ENCODE measurements at places on chromosomes 11 and 22.

DNA sequence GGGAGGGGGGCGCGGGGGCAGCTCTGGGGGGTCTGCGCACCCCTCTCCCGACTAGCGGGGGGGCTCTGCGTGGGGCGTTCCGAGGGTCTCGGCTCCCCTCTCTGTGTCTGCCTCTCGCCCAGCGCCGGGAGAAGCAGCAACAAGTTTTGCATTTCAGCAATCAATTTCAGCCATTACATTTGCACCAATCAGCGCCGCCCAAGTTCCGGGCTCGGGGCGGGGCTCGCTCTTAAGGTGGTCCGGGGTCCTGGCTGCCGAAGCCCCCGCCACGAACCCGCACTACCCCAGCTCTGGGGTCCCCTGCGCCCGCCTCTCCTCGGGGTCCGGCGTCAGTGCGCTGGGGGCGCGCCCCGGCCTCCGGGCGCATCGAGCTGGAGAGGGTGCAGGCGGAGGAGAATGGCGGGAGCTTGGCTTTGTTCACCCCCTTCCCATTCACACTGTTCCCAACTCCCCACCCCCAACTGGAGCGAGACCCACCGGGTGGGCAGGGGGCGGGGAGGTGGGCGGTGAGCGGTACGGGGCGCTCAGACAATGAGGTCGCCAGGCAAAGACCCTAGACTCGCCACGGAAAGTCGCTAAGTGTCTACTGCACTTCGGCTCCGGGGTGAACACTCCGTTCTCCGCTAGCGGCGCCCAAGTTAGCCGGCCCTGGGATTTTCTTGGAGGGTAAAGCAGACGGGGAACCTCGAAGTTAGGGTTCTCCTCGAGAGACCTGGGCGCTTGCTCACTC lies at the start of gene MN1:
MN1 (minus strand) TSS at position 141 of the 730 bp plus-strand sequence. CDS start 1,213 bp downstream, outside the sequence.
- peak; percentile 66 for DNase-seq

DNA sequence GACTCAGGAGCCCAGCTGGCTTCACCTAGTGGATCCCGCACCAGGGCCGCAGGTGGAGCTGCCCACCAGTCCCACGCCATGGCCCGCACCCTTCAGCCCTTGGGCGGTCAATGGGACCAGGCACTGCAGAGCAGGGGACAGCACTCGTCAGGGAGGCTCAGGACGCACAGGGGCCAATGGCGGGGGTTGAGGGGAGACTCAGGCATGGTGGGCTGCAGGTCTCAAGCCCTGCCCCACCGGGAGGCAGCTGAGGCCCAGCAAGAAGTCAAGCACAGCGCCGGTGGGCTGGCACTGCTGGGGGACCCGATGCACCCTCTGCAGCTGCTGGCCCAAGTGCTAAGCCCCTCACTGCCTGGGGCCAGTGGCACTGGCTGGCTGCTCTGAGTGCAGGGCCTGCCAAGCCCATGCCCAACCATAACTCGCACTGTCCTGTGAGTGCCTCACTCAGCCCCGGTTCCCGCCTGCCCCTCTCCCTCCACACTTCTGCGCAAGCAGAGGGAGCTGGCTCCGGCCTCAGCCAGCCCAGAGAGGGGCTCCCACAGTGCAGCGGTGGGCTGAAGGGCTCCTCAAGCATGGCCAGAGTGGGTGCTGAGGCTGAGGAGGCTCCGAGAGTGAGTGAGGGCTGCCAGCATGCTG lies 111.7 kb upstream of the PGR start:
- DNase-seq, result no peak

DNA sequence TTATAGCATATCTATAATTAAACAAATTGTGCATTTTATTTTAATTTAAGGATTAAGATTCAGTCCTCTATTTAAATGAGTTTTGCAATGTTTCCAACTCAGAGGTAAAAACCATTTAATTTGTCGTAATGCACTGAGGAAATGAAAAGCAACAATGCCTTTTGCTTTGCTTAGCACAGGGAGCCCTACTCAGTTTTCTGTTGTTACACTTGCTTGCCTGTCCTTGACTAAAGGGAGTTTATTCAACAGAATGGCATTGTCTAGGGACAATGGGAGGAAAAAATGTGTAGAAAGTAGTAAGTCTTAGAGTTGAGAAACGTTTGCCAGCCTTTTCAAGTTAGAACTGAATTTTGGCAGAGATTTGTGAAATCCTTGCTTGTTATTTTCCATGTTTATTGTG lies 734.2 kb upstream of the ANO3 start:
- DNase-seq, result no peak

DNA sequence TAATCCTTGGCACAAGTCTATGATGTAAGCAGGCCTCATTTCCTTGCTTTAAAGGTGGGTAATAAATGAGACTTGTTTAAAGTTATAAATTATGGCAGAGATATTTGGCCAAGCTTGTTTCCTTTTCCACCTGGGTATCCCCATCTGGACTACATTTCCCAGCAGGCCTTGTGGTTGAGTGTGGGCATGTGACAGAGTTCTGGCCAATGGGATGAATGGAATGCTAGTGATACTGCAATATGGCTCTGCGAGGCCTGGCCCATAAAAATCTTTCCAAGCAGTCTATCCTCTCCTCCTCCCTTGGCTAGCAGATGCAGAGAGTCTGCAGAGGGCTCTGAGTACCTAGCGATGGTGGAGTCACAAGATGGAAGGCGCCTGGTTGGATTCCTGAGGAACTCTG lies 102.5 kb downstream of the TIMP3 start:
- no peak for DNase-seq

GRCh38 chr22:44179196-44179988 lies 1.3 kb upstream of the PARVG start:
- DNase-seq, result no peak

- DNase-seq, result no peak
These were observed 132.6 kb downstream of the WNT11 start for GRCh38 chr11:76073724-76074123.

- no peak for DNase-seq
These were observed 47.7 kb downstream of the C11orf58 start for GRCh38 chr11:16786131-16786530.

DNA sequence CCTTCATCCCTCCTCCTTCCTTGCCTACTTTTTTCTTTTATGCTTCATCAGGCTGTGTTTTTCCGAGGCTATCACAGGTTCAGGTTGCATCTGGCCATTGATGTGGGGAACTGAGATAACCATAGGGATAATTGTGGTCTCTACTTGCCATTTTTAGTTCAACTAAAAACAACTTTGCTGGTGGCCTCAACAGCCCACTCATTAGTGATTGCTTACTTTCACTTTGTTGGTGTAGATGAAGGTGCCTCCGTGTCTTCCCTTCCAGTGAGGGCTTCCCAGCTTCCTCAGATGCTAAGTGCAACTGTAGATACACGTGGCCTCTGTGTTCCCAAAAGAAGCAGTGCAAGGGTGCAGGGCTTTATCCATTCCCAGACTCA lies 35.0 kb downstream of the KCNJ1 start:
- no peak for DNase-seq

DNA sequence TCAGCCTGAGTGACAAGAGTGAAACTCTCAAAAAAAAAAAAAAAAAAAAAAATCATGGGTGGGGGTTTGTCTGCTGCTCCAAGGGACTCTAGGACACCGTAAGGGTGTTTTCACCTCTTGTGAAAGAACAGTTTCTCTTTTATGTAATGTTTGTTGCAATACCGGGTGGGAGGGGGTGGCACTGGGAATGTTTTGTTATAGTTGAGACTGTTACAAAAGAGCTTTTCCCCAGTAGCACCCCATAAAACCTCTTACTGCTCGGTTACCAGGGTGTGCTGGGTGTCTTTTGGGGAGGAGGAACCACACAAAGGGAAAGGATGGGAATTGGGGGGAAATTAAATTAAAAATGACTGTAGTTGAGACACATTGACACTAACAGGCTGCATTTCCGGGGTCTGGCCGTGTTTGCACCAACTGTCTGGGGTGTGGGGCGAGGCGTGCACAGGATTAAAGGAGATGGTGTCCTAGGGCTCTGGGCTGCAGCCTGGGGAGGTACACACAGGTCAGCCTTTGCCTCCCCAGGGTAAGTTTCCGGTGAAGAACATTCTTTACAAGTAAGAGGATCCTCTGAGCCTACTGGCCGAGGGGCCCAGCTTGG lies 1.6 kb downstream of the NFAM1 start:
- no peak for DNase-seq

GRCh38 chr22:46242076-46242475 lies 8.0 kb downstream of the CDPF1 start:
- no peak for DNase-seq

- no peak for DNase-seq
These were observed 17.8 kb upstream of the OAF start for GRCh38 chr11:120192831-120193625.

GRCh38 chr11:78818201-78818600 lies 243.5 kb upstream of the NARS2 start:
- no peak for DNase-seq

- no peak for DNase-seq
These were observed 218.0 kb upstream of the PITPNB start for GRCh38 chr22:28137036-28137435.

GRCh38 chr11:41256041-41256440 lies 203.4 kb downstream of the LRRC4C start:
- DNase-seq, result no peak

- no peak for DNase-seq
These were observed 30.1 kb upstream of the MPPED1 start for GRCh38 chr22:43381693-43382092.

DNA sequence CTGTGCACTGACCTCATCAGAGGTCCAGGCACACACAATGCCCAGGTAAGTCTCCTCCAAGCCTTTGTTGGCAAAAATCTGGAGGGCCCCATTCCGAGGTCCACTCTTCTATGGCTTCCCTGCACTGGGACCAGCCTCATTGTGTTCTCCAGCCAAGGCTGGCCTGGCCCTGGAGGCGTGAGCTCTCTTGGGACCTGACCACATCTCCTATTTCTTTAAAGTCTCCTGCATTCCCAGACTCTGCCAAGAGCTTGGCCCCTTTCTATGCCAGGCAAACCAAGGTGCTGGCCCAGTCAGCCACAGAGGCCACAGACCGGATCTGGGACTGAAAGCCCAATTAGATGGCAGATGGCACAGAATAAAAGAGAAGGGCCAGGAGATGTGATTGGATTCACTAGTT lies 55.1 kb downstream of the C11orf58 start:
- DNase-seq, result no peak

GRCh38 chr11:22516111-22516510 lies 109.5 kb downstream of the FANCF start:
- DNase-seq, result no peak

DNA sequence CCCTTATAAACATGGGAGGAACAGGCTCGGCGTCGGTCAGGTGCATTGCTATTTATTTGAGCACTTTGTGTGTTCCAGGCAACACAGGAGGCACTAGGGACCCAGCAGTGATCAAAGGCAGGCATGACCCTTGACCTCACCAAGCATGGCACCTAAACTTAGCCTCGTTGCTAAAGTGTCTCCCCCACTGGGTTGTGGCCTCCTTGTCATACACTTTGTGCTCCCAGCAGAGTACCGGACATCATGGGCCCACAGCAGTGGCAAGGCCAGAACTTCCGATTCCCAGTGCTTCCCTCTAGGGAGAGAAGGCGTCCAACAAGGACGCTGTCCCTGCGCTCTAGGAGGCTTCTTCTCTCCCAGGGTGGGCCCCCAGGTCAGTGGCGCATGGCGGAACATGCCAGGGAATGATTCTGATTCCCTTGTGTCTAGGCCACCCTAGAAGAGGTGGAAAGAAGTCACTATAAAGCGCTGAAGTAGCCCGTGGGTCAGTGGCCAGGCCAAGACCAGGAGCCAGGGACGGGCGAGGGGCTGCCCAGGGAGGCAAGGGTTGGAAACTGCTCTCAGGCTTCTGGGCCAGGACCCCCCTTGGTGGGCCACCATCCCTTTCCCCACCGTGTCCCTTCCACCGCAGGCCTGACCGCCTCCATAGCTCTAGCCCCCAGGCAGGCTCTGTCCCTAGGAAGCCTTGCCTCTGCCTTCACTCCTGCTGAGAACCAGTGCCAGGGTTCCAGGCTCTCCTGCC lies 19.7 kb downstream of the TOM1 start:
- no peak for DNase-seq

GRCh38 chr11:67665541-67666302 lies 8.7 kb downstream of the ALDH3B2 start:
- DNase-seq, result no peak

GRCh38 chr22:38952281-38952993 lies 5.0 kb upstream of the APOBEC3A start:
- no peak for DNase-seq

DNA sequence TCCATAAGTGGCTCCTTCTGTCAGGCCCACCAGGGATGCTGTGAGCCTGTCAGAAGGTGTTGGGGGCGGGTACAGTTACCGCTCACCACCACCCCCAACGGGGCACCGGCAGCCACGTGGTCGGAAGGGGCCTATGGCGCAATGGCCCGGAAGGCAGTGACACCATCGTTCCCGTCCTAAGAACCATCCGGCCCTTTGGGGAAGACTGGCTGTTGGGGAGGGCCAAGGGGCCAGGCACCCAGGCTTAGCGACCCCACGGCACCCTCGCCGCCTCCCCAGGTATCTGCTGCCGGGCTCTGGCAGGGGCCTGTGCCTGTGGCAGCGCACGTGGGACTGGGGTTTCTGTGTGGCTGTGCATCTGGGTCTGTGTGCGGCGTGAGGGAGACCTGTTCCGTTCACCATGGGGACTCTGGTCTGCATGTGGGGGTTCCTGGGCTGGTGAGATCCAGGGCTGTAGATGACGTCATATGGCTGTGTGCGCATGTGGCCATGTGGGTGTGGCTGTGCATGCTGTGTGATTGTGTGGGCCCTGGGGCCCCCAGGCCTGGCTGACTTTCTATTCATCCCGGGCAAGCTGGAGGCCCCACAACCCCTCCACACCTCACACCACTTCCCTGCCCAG lies 717 bp downstream of the OSM start:
- DNase-seq, result no peak

Measured in mesothelial cell of epicardium (in vitro differentiated cells).